ENCODE measurements at places on chromosomes 11 and 22.

DNA sequence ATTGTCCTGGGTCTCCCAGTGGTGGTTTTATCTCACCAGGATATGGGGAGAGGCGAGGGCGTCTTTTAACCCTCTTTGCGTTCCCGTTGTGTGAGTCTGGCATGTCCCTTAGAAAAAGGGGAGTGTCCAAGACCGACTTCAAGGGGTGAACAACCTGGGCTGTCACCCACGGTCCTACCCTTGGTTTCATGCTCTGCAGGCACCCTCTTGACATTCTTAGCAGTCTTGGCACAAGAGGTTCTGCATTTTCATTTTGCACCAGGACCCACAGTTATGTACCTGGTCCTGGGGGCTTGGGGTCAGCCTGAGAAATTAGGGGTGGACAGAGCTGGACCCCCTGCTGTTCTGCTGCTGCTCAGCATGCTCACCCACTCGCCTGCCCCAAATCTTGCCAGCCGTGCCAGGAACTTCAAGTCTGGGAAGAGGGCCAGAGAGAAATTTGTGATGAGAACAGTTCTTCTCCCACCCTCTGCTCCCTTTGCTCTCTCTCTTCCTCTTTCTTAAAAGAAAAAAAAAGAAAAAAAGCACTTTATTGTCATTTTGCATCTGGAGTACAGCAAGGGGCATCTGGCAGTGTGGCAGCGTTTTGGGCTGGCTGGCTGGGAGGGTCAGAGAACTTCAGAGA, 471.2 kb downstream of the MIAT start:
- no peak for DNase-seq

- DNase-seq, result no peak
These were observed 4.2 kb downstream of the RIC8A start for GRCh38 chr11:211741-212140.

DNA sequence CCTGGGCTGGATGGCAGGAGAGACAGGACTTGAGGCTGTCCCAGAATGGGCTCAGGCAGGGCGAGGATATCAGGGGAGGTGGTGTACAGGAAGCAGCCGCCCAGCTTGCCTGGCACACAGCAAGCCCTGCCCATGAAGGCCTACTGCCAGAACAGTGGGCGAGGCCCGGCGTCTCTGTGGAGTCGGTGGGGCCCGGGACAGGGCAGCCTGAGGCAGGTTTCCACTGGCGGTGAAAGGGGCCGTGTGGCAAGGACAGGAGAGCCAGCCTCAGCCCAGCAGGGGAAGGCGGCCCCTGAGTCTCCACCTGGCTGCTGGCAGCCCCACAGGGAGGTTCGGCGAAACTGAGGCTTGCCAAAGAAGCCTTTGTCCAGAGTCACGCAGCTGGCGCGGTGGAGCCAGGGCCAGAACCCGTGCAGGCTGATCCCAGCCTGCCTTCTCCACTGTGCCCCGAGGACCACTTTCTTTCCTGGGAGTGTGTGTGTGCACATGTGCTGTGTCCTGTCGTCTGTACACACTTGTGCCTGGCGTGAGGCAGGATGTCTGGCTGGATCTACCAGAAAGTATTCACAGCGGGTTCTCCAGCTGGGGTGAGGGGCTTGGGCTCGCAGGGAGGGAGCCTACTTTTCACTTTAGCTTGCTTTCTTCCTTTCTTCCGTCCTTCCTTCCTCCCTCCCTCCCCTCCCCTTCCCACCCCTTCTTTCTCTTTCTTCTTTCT, 1.2 kb downstream of the TSPO start:
- DNase-seq, result peak; percentile 22

- DNase-seq, result no peak
These were observed 16.5 kb upstream of the DGCR8 start for GRCh38 chr22:20063271-20064139.

DNA sequence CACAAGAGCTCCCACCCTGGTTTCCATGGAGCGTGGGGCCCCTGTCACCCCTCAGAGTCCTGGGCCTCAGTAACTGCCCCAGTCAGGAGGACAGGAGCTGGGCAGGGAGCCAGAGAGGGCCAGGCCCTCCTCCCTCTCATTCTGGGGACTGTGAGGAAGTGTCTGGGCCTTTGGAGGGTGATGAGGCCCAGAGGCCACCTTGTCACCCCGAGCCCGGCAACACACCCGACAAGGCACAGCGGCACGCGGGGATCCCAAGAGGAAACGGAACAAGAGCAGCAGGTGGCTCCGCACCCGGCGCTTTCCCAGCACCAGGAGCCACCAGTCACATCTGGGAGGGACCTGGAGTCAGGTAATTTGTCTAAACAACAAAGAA, 72.1 kb downstream of the CELSR1 start:
- DNase-seq, result no peak

DNA sequence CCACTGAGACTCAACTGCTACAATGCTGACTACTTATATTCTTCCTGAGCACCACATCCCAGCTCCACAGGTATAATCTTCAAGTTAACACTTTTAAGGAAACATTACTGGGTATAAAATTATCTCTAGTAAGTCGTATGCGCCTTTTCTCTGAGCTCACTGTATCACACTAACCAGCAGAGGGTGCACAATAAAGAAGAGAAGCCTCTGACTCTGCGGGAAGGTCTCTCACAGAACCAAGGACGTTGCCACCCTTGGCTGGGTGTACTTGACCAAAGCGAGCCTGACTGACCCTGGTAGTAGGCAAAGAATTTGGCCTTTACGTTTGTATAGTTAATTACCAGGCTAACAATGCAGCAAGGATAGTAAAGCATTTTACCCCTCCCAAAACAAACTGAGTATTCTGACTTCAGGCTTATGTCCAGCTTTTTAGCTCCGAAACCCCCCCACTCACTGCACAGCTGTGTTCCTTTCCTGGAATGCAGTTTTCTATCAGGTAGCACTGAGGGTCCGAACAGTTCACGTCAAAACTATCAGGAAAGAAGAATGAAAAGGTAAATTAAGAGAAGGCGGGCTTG, at the start of gene BTBD18:
TSS of gene BTBD18 (minus strand) at position 144 of the 578 bp plus-strand sequence. CDS start 631 bp downstream, outside the sequence.
- DNase-seq, result no peak
